Fibroblast of skin of right quadriceps (primary cell): ENCODE measurements at places on chromosomes 7 and 10.

DNA sequence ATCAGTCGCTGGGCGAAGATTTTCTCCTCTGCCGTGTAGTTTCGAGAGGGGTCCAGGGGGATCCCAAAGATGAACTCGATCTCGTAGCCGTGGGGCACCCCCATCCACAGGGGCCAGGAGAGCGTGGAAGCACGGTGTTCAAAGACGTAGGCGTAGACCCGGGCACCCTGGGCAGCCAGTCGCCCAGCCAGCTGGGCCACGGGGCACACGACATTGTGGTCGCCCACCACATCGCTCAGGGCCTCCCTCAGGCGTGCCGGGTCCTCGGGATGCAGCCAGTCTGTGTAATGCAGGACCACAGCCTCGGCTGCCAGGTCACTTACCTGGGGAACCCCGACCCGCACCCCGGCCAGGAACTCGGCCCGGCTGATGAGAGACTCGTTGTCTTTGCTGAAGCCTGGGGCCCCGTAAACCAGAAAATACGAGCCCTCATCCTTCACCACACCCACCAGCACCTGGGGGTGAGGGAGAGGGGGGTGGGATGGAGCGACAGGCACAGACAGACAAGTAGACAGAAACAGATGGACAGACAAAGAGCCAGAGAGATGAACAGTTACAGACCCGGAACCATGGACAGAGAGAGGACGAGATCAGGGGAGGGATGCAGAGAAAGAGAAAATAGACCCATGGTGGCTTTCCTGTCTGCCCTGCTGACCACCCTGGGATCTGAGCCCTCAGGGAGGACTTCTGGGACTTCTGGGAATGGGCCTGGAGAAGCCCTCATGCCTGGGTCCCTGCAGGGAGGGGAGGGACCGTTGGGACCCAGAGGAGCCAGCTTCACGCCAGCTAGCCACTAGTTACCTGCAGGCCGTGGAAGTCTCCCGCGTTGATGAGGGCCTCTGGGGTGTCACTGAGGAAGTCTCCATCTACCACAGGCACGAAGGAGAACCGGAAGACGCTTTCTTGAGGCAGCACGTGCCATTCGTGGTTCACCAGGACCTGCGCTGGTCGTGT lies 3.0 kb downstream of the ACHE start:
- DNase-seq, result no peak

DNA sequence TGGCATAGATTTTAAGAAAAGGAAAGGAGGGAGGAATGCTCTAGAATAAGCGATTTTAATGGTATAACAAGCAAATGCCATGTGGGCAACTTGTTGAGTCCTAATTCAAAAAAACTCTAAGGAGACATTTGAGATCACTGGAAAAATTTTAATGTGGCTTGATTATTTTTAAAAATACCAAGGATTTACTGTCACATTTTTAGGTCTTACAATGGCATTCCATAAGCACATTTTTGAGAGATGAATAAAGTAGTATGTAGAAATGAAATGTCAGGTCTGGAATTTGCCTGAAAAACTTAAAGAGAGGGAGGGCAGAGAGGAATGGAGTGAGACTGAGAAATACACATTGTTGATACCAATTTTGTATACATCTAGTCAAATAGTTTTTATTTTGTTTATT lies 20.3 kb downstream of the NCAPG2 start:
- DNase-seq, result peak; percentile 66

GRCh38 chr10:73359492-73359891 lies 828 bp upstream of the CFAP70 start:
- no peak for DNase-seq

DNA sequence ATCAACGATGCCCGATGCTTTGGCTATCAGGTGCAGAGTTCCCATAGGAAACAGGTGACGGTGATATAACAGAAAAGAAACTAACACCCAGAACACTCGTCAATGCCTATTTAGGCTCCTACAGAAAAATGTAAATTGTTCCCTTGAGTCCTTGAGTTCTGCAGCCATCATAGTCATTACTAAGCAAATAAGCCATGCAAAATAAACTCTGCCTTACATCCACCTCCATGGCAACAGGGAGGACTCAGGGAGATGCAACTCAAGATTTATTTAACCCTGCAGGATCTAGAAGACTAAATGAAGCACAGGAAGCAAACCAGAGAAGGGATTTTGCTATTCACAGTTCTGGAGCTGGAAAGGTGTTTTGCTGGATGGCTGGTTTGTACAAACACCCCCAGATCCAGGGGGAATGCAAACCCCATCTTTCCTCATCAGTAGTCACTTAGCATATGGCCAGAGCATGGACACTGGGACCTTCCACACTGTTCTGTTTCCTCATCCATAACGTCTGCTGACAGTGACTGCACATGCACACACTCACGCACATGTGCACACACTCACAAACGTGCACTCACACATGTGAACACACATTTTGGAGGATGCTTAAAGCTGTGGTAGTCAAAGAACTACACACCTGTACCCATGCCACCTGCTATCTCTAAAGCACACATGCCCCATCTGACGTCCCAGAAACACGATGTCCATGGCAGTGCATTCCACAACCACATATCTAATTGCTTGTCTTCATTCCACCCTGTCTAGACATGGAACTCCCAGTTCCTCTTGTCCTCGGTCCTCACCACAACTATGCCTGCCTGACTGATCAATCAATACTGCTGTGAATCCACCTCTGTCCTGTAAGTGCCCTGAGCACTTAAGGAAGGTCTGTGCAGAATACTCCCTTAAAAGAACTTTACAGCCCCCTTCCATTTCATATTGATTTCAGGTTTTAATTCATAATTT lies 178.2 kb downstream of the COBL start:
- no peak for DNase-seq

DNA sequence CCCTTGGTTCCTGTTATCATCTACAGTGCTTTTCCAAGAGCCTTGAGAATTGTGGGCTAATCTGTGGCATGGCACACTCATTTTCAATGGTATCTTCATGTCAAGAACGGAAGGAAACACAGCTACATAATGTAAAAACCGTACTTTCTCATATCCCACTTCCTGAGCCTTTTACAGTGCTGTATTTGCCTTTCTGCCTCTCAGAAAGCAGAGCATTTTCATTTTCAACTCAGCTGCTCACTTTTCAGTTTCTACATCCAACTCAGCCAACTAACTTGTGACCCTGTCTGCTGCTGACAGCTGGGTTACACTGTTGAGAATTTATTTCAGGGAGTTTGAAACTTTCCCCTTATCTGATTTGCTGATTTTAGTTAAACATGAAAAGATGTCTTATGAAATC lies 875.8 kb upstream of the KCND2 start:
- DNase-seq, result no peak

DNA sequence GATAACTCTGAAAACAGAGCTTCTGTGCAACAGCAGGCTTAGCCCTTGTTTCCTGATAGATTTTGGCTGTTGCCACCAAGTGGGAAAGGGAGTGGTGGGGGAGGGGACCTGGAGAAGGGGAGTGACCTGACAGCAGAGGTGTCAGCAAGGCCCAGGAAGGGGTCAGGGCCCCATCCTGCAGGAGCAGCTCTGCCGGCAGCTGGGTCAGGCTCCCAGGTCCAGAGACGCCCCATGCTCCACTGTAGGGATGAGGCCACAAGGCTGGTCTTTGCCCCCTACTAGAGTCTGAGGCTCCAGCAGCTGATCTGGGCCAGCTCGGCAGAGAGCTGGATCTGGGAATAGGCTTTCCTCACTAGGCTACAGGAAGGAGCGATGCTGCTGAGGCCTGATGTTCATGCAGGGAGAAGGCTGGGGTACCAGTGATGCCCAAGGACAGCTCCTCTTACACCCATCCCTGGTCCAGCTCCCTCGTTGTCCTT lies 44.0 kb upstream of the ZMIZ1 start:
- DNase-seq, result no peak

GRCh38 chr10:28669227-28670173 lies 7.8 kb upstream of the BAMBI start:
- no peak for DNase-seq

DNA sequence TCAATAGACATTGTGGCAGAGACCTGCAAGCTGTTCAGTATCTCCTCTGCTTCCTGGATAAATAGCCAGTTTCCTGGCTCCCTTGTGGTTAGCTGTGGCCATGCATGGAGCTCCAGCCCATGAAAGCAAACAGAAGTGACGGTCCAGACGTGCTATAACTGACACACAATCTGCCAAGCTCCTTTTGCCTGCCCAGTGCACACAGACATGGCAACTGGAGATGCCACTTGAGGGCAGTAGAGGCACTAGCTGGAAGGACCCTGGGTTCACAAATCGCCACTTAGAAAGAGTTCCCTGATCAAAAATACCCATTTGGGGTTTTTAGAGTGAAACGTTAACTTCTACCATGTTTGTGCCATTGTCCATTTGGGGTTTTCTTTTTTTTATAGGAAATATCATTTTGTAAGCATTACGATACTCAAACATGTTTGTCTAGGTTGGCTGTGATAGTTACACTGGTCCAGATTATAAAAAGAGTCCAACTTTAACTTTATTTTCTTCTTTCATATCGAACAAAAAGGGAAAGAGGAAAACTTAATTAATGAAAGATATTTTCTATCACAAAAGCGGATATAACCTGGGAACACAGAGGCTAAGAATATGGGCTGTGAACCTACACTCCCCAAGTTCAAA lies 31.3 kb downstream of the KIN start:
- DNase-seq, result peak; percentile 4

GRCh38 chr10:8056871-8057331 lies 2.4 kb downstream of the GATA3 start:
- DNase-seq, result no peak

DNA sequence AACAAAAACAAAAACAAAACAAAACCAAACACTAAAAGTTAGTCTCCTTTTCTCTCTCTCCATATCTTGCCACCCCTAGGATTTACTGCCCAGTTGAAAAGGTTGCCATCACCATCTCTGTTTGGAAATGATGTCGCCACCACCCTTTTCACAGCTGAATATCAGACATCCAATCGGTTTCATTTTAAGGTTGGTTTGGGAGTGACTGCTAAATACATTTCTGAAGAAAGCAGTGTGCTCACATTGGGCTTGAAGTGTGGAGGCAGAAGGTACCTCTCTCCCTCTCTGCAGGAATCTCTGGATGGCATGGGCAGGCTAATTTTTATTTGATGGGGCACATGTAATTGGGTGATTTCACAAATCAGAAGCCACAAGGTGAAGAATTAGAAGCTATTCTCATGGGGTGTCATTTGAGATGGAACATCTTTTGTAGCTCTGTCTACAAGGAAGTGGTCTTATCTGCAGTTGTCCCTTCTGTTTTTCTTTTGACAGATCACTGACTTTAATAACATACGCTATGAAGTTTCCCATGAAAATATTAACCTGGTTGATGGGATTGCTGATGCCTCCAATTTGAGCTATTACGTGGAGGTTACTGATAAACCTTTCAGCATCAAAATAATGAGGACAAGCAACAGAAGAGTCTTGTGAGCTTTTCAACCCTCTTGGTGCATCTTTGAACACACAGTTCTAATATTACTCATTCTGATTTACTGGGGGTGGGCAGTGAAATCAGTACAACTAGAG lies 20.1 kb downstream of the MGAM2 start:
- no peak for DNase-seq

- no peak for DNase-seq
These were observed 18.6 kb downstream of the ZNF25 start for GRCh38 chr10:37957841-37958240.

GRCh38 chr7:69871213-69871885 lies 273.1 kb downstream of the AUTS2 start:
- peak; percentile 87 for DNase-seq

DNA sequence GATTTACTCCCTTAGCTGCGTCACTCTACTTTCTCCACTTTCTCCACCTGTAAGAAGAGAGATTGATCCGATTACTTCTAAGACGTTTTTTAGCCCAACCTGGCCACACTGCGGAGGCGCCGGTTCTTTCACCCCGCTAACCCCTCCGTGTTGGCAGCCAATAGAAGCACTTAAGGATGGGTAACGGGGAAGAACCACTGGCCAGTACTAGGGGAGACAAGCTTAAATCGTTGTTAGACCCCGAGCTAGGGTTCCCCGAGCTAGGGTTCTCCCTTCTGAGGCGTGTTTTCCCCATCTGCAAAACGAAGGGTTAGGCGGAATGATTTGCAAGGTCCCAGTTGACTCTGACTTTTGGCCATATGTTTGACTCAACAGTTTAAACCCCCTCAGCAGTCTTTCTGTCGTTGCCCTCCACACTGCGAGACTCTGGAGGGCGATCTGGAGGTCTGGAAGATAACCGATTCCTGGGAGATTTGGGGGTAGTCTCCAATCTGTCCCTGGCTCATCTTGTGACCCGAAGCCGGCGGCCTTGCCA lies 644 bp downstream of the UMAD1 start:
- DNase-seq, result no peak

- DNase-seq, result no peak
These were observed 35.4 kb upstream of the ZNF107 start for GRCh38 chr7:64630496-64630895.
